K562 (cell line): ENCODE measurements at places on chromosomes 2 and 18.

GRCh38 chr18:54466248-54467005 lies 108.7 kb downstream of the C18orf54 start:
- no peaks in the 10 kb centered on the region for H3K4me1 ChIP-seq
- no peak for DNase-seq
- no peak overlapping the region for H3K4me3 ChIP-seq
- no peaks in the 10 kb centered on the region for H3K27me3 ChIP-seq

- no peaks in the 10 kb centered on the region for H3K36me3 ChIP-seq
- no peak overlapping the region for H3K4me3 ChIP-seq
- DNase-seq, result no peak
- no peaks in the 10 kb centered on the region for H3K4me1 ChIP-seq
Measured at GRCh38 chr18:6484659-6485058, 69.9 kb upstream of the L3MBTL4 start.

DNA sequence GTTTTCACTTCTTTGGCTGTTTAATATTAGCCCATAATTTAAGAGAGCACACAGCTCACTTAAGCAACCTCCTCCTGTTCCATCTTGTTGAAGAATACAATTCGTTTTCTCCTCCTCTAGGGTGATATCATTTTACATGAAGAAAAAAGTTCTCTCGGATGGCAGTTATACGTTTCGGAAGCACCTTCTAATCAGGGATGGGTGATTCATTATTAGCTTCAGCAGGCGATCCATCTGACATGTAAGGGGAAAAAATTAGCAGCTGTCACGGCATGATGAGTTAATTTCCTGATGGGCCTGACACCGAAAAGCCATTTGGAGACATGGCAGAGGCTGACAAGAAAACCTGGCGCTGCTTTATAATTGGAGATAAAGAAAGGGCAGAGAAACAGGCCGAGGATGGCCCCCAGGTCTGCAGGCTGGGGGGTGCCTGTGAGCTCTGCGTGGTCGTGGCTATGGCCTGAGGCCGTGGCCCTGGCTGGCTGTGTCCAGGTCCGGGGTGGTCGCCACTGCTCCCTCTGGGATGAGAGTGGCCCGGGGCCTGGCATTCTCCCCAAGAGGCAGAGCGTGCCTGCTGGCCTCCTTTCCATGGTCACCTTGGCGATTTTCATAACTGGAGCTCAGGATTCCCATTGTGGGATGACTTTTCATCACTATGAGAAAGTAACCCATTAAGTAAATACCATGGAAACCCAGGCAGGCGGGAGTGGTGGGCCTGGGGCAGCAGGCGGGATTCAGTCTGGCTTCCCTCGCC lies 140.1 kb downstream of the PTGR3 start:
- no peak overlapping the region for H3K4me3 ChIP-seq
- no peak for DNase-seq
- H3K27ac ChIP-seq, result no peak overlapping the region
- H3K36me3 ChIP-seq, result no peaks in the 10 kb centered on the region
- no peaks in the 10 kb centered on the region for H3K4me1 ChIP-seq

GRCh38 chr2:197165020-197165419 lies 145.6 kb downstream of the ANKRD44 start:
- peaks cover 24% of the 10 kb centered on the region for H3K27me3 ChIP-seq
- no peak for DNase-seq
- H3K36me3 ChIP-seq, result no peaks in the 10 kb centered on the region
- H3K27ac ChIP-seq, result no peak overlapping the region
- H3K4me1 ChIP-seq, result peaks cover 7% of the 10 kb centered on the region

GRCh38 chr2:98702127-98702802 lies 28.7 kb downstream of the MGAT4A start:
- no peak overlapping the region for H3K4me3 ChIP-seq
- DNase-seq, result no peak
- no peaks in the 10 kb centered on the region for H3K36me3 ChIP-seq
- no peaks in the 10 kb centered on the region for H3K4me1 ChIP-seq

DNA sequence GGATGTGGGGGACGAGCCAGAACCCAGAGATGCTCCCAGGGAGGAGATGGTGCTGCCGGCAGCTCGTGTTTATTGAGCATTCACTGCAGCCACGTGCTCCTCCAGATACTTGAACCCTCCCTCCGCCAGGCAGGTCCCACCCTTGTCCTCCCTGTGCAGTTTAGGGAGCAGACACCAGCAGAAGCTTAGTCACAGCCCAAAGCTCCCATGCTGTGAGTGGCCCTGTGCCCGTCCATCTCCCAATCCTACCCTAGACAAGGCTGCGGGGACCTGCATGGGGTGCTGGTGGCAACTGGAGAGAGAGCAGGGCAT lies 176.5 kb upstream of the COPS8 start:
- H3K36me3 ChIP-seq, result no peaks in the 10 kb centered on the region
- no peak overlapping the region for H3K4me3 ChIP-seq
- DNase-seq, result no peak
- H3K27me3 ChIP-seq, result no peaks in the 10 kb centered on the region
- H3K4me1 ChIP-seq, result no peaks in the 10 kb centered on the region
- no peak overlapping the region for H3K27ac ChIP-seq

GRCh38 chr2:199975273-199975895 lies 20.0 kb downstream of the MAIP1 start:
- no peaks in the 10 kb centered on the region for H3K27me3 ChIP-seq
- no peaks in the 10 kb centered on the region for H3K36me3 ChIP-seq
- H3K4me1 ChIP-seq, result no peaks in the 10 kb centered on the region
- no peak overlapping the region for H3K27ac ChIP-seq
- no peak for DNase-seq

GRCh38 chr2:181465676-181466375 lies 8.6 kb downstream of the ITGA4 start:
- H3K27me3 ChIP-seq, result no peaks in the 10 kb centered on the region
- DNase-seq, result no peak
- H3K4me1 ChIP-seq, result no peaks in the 10 kb centered on the region
- H3K36me3 ChIP-seq, result no peaks in the 10 kb centered on the region
